Urothelium cell line (cell line): ENCODE measurements at places on chromosomes 6 and 20.

DNA sequence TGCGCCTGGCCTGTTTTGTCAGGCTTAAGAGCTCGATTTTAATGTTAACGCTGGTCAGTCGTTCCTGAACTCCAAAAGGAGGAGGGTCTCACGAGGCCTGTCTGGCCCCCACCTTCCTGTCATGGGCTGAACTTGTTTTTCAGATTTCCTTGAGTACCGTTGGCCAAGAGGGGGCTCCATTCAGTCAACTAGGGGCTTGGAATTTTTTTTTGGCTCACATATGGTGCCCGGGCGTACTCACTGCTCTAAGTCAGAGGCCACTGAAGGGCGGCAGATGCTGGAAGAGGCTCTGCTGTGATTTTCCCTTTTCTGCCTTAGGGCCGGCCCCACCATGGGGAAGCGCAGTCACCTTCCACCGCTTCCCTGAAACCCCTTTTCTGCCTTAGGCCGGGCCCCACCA lies 6.9 kb upstream of the BIRC7 start:
- DNase-seq = no peak

DNA sequence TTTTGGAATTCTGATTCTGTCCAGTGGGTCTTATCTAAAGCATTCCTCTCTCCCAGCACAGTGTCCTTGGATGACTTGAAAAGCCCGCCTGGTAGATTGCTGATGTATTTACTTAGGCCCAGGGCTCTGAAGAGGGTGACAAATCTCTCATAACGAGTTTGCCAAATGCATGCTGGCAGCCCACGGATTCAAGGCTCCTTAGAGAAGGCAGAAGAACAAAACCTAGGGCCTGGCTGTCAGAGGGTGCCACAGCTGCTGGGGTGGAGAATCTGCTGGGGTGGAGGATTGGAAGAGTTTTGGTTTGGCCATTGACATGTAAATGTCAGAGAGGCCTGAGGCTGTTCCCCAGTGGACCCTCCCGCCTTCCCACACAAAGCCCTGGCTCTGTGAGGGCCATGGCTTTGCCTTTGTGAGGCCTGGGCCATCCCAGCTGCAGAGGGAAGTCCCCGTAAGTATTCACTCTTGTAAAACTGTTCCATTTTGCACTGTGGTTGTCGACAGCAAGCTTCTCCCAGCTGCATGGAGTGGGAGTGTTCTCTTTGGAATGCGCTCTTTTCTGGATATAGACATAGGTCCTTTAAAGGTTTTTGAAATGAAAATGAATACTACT lies 50.3 kb downstream of the ANKRD6 start:
- DNase-seq = no peak

DNA sequence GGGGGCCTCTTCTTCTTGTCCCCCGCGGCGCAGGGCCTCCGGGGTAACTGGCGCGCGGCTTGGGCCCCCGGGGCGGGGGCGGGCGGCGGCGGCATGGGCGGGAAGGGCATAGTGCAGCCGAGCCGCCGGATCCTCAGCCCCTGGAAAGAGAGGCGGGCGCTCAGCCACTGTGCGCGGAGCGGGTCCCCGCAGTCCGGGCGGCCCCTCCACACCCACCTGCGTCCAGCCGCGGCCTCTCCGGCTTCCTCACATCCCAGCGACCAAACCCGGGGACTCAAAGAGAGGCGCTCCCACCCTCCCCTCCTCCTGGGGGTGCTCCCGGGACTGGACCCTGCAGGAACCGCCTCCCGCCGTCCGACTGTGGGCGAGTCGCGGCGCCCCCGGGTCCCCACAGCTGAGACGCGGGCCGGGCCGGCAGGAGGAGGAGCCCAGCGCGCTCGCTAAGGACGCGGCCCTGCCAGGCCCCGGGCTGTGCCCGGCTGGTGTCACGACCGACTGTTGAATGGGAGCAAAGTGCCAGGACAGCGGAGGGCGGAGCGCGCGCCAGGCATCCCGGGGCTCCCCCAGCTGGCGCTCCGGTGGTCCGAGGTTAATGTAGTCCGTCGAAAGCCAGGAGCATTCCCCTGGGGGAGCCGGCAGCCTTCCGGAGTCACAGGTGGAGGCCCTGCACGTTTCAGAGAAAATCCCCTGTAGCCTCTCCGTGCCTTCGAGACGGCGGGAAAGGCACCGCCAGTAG lies at the start of gene PRR18:
TSS of gene PRR18 (minus strand) at position 360 of the 736 bp plus-strand sequence. CDS start at position 110, 250 bp downstream.
- no peak for DNase-seq

DNA sequence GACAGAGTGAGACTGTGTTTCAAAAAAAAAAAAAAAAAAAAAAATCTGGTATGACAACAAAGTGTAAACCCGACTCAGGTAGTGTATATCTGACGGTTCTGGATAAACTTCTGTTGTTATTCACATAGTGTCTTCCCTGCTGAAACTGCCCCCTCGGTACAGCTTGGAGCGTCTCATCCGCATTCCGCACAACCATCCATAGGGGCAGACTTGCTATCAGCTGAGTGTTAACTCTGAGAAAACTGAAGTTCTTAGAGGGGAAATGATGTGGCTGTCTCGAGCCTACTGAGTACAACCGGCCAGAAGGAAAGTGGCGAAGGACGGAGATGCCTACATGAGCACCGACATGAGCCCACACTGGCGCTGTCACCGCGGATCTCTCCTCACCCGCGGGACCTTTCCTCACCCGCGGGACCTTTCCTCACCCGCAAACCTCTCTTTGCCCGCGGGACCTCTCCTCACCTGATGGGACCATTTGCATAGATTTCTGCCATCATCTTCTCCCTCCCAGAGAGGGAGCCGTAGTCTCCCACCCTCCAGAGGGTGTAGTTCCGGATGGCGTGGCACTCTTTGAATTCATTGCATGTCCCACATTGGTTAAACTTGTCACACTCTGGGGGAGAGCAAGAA lies 9.8 kb downstream of the CTSZ start:
- DNase-seq = no peak

DNA sequence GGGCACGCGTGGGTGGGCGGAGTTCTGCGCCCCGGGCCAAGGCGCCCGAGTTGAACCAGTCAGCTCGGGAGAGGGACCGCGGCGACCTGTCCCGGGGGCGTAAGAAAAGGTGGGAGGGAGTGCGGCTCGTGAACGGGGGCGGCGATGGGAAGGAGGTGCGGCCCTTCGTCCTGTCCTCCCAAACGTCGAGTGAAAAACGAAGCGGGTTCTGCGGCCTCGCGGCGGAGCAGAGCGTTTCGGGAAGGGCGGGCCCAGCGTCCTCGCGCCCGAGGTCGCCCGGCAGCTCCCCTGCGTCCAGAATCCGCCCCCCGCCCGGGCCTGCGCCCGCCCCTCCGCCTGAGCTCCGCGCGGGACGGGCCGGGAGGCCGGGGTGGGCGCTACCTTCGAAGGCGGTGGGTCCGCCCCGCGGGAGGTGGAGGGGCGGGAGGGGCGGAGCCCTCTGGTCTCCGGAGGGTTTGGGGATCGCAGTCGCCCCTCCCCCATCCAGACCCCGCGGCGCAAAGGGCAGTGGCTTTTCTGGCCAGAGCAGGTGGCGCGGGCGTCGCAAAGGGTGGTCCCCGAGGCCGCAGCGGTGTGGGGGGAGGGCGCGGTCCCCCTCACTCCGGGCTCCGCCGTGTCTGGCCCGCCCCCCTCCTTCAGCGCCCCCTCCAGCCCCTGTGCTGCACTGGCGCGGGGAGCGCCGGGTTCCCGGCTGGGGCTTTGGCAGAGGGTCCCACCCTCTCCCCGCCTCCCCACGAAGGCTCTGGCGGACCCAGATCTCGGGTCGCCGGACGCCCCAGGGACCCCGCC lies 838 bp downstream of the STMN3 start:
- peak; percentile 29 for DNase-seq

DNA sequence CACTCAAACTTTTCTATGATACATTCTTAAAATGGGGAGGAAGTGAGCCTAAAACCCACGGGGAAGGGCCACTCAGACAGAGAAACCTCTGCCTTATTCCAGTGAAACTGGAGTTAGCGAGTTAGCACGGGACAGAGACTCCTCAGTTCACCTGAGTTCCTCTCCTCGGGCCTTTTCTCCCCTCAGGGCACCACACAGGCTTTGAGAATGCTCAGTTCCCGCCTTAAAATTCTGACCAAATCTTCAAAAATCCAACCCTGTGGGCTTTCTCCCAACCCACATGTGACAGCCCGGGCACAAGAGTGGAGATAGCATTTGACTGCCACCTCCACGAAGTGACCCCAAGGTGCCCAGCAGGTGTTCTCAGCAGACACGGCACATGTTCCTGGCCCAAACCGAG lies 204.3 kb downstream of the SMOC2 start:
- no peak for DNase-seq

GRCh38 chr6:132703936-132704335 lies 9.9 kb downstream of the VNN1 start:
- DNase-seq = no peak

DNA sequence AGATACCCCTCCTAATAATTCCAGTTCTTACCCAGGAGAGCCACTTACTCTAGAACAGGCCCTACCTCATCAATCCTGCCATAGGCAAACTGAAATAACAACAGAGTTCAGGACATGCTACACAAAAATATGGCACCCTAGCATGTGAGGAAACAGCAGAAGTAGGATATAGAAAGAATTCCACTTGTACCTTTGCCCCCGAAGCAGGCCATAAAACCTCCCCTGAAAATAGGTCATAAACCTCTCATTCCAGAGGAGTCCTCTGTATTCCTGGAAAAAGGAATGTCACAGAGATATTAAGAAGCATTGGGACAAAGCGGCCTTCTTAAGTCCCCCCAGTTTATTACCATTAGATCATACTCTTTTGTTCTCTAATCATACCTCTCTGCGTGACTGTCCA lies 504.3 kb upstream of the MARCKS start:
- peak; percentile 11 for DNase-seq

- no peak for DNase-seq
These were observed 91.5 kb downstream of the EPHA7 start for GRCh38 chr6:93327857-93328256.

DNA sequence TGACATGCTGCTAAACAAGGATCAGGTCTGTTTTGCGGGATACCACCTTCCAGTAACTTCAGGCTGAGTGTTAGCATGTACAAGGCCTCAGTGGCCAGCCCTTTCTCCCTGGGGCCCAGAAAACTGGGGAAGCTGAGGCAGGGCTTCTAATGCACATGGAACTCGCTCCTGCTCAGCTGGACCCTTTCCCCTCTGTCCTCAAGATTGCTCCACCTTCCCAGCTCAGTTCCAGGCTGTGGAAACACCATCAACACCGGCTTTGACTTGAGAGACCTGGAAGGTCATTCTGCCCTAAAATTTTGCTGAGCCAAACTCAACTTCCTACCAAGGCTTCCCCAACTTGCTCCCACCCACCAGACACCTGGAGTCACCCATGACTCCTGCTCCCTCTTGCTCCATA lies 4.2 kb upstream of the BLCAP start:
- DNase-seq = no peak

DNA sequence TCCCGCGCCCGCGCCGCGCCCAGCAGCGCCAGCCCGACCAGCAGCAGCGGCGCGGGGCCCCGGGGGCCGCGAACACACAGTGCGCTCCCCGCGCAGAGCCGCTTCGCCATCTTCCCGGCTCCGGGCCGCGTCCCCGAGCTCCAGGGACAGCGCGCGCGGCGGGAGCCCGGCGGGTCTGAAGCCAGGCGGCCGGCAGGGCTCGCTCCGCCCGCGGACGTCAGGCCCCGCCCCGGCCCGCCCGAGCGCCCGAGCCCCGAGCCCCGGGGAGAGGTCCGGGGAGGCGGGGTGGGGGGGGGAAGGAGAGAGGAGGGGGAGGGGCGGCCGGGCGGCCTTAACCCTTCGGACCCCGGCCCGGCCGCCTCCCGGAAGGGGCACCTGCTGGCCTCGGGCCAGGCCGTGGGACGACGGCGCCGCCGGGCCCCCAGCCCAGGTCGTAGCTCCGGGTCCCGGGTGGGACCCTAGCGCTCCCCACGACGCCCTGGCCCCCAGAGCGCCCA lies at the start of gene LAMA5:
TSS of gene LAMA5 (minus strand) at position 177 of the 497 bp plus-strand sequence. CDS start at position 110, 67 bp downstream.
- peak; percentile 87 for DNase-seq

DNA sequence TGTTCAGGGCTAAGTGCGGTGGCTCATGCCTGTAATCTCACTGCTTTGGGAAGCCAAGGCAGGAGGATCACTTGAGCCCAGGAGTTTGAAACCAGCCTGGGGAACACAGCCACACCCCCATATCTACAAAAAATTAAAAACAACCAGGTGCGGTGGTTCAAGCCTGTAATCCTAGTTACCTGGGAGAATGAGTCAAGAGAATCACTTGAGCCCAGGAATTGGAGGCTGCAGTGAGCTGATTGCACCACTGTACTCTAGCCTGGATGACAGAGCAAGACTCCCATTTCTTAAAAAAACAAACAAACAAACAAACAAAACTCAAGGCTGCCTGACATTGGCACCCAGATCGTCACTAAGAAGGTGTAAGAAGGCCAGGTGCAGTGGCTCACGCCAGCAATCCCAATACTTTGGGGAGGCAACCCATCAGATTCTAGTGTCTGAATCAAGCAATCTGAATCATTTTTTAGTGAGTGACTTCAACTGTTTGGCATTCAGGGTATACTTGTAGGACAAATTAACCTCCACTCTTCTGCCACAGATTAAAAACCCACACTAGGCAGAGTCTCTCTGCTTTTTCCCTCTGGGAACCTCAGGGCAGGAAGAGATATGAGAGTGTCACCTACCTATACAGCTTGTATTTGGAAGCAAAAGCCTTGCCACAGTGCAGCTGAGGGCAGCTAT lies 6.1 kb downstream of the PLAGL2 start:
- DNase-seq = no peak

- no peak for DNase-seq
These were observed 20.5 kb downstream of the CEP85L start for GRCh38 chr6:118630923-118631322.

DNA sequence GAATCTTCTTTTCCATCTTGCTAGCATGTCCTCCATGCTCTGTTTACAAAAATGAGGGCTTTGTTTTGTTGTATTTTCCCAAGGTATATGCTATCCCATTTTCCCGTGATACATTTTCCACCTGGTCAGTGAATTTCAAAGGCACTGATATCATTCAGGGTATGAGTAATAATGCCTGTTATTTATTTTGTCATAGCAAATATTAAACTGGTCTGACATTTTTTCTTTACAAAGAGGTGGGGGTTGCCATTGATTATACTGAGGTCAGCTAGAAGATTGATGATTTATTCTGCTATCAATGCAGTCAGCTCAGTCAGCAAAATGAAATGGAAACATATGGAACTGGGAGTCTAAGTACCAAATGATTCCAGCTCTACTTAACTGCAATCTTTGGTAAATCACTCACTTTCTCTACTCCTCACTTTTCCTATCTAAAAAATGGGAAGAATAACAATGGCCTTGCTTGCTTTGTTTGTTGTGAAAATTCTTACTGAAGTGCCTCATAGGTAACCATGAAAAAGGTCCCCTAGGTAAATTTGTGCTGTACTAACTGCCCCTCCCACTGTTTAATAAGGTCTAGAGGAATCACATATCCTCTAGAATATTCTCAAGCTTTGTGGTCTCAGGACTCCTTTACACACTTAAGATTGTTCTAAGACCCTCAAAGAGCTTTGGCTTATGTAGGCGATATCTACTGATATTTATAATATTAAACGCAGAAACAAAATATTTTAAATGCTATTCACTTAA lies 64.0 kb downstream of the ARHGAP18 start:
- DNase-seq = no peak
